CD8-positive, alpha-beta memory T cell (primary cell): ENCODE measurements at places on chromosomes 4 and X. TPM values are rescaled to one million over a fixed set of nuclear protein-coding genes. Genes with fewer than 3 reads are reported as not detected.

Gene NDNF
- 0.13 TPM for total RNA-seq

Gene GALNT7
- 18.0 TPM for total RNA-seq

Gene TMSB15C
- total RNA-seq: 2.1 TPM

Gene HTRA3
- not detected for total RNA-seq

Gene SPANXB1
- total RNA-seq: not detected

Gene F9
- not detected for total RNA-seq

Gene AKAP14
- total RNA-seq: not detected

Gene KLHL4
- total RNA-seq: 0.18 TPM

Gene MGAT4D
- not detected for total RNA-seq

Gene RTL5
- 1.0 TPM for total RNA-seq

DNA sequence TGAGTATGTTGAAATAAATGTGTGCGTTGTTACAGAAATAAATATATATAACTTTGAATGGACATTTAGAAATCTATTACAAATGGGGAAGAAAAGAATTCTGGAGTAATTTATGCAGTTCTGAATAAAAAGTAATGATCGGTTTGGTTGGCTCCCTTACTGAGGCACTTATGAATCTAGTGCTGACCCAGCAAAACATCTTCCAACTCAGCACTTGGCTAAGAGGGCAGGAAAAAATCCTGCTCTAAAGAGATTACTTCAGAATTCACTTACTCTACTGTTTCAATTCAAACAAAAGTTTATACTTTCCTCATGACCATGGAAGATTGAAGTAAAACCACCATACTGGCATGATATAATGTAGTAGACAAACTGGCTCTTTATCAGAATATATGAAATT is 123.9 kb upstream of the RXFP1 start:
- H3K4me1 ChIP-seq: no peaks in the 10 kb centered on the region
- no peaks in the 10 kb centered on the region for H3K27me3 ChIP-seq
- no peak overlapping the region for H3K27ac ChIP-seq

GRCh38 chrX:133414406-133415275 is 648 bp downstream of the GPC4 start:
- H3K4me3 ChIP-seq: no peak overlapping the region
- no peaks in the 10 kb centered on the region for H3K36me3 ChIP-seq
- DNase-seq: no peak
- no peaks in the 10 kb centered on the region for H3K4me1 ChIP-seq

DNA sequence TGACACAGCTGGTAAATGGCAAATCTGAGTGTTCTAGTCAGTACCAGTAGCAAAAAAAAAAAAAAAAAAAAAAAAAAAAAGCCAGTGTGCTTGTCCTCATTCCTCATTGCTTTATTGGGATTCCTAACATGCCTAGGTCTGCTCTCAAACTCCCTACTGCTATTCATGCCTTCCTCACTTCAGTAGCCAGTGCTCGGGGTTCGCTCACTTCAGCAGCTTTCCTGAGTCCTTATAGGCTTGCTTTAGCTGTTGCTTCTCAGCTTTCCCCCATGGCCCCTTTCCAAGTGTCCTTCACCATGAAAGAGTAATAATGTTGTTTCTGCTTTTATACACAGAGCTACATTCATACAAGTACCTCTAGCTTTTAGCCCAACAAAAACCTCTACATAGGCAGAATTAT is 30.8 kb downstream of the SLITRK2 start:
- H3K4me1 ChIP-seq: no peaks in the 10 kb centered on the region
- DNase-seq: no peak
- H3K36me3 ChIP-seq: no peaks in the 10 kb centered on the region
- no peak overlapping the region for H3K27ac ChIP-seq
- no peaks in the 10 kb centered on the region for H3K27me3 ChIP-seq

GRCh38 chr4:65669111-65670019 is 924 bp downstream of the EPHA5 start:
- no peaks in the 10 kb centered on the region for H3K27me3 ChIP-seq
- no peak overlapping the region for H3K27ac ChIP-seq
- H3K4me1 ChIP-seq: no peaks in the 10 kb centered on the region
- no peak overlapping the region for H3K4me3 ChIP-seq
- no peak for DNase-seq

GRCh38 chr4:177229331-177229730 is 80.3 kb upstream of the NEIL3 start:
- DNase-seq: no peak
- no peak overlapping the region for H3K27ac ChIP-seq
- H3K36me3 ChIP-seq: no peaks in the 10 kb centered on the region

DNA sequence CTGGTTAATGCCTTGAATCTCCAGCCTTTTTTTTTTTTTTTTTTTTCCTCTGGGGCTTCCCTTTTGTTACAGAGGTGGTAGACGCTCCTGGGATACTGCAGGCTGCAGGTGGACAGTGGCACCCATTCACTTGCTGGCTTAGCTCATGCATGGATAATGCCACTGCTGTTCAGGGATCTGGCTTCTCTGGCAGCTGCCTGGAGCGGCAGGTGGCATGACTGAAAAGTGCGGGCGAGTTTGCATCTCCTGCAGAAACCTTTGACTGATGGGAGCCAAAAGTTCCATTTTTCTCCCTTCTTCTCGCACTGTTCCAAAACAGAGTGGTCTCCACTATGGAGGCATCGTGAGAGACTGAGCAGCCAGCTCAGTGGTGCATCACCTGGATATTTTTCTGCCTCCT is 5.9 kb upstream of the STIM2 start:
- H3K27ac ChIP-seq: no peak overlapping the region
- peaks cover 25% of the 10 kb centered on the region for H3K4me1 ChIP-seq
- H3K27me3 ChIP-seq: no peaks in the 10 kb centered on the region

GRCh38 chr4:85607624-85608023 is 132.7 kb downstream of the ARHGAP24 start:
- H3K4me1 ChIP-seq: no peaks in the 10 kb centered on the region
- no peak for DNase-seq
- H3K27me3 ChIP-seq: no peaks in the 10 kb centered on the region
- no peak overlapping the region for H3K27ac ChIP-seq
- H3K4me3 ChIP-seq: no peak overlapping the region

DNA sequence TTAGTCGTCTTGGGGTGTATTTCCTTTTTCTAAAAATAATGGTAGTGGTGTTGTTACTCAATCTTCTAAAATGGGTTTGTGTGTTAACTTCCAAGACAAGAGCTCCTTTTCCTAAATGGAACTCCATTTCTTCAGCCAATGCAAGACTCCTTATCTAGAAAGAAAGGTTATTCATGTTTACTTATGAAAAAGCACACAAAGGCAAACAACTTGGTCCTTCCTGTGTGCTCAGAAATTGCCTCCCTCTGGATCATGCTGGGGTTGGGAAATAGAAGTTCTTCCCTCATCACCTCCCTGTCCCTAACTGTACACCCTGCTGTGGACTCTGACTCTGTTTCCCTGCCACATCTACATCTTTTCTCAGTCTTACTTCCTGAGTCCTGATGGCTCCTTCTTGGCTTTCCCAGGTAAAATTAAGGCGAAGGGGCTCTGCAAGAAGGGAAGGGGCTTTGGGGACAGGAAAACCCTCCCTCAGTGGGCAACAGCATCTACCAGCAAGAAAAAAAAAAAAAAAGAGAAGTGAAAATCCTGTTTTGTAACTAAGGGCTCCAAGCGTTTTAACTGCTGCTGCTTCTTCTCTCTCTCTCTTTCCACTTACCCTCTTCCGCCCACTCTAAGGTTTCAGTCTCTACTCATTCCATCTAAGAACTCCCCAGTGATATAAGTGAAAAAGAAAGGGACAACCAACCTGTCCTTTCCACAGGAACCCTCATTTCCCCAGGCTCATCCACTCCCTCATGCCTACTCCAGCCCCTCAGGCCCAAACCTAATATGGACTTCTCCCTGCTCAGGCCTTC is 19.8 kb upstream of the TASL start:
- no peaks in the 10 kb centered on the region for H3K4me1 ChIP-seq
- no peak for DNase-seq
- no peaks in the 10 kb centered on the region for H3K27me3 ChIP-seq
- no peak overlapping the region for H3K27ac ChIP-seq
- H3K4me3 ChIP-seq: no peak overlapping the region
- no peaks in the 10 kb centered on the region for H3K36me3 ChIP-seq

DNA sequence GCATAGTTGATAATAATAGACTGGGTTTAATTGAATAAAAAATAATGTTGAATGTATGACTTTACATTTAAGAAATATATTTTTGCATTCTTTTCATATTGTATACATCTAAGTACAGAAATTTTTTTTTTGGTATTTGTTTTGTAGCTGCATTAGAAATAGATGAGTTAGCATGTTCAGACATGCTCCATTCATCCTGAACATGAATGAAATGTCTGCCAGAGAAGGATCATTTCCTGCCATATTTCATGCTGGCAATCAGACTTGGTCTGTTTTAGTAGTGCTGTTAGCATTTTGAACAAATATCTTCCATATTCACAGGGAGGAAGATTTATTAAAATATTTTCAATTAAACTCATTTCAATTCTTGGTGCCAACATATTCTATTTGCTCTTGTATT is 98.9 kb downstream of the FRMPD4 start:
- H3K27me3 ChIP-seq: no peaks in the 10 kb centered on the region
- no peak overlapping the region for H3K27ac ChIP-seq
- no peak overlapping the region for H3K4me3 ChIP-seq
- no peak for DNase-seq

DNA sequence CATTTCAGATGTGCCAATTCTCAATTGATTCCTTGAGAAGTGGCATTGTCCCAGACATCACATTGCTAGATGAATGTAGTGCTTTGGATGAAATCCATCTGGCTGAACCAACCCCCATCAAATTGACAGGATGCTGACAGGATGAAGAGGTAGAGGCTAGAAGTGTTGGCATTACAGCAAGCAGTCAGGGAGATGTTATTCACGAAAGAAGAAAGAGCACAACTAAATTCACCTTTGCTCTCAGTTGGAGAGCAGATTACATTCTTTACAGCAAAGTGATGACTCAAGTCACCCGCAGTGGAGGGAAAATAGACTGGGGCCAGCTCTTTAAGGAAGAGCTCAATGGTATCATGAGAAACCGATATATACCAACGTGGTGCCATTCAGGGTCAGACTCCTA is 259.6 kb downstream of the C4orf33 start:
- H3K4me1 ChIP-seq: no peaks in the 10 kb centered on the region
- H3K27me3 ChIP-seq: no peaks in the 10 kb centered on the region
- H3K27ac ChIP-seq: no peak overlapping the region
- H3K4me3 ChIP-seq: no peak overlapping the region

GRCh38 chr4:85498068-85498733 is 23.3 kb downstream of the ARHGAP24 start:
- no peak for DNase-seq
- H3K4me3 ChIP-seq: no peak overlapping the region
- H3K4me1 ChIP-seq: no peaks in the 10 kb centered on the region
- no peaks in the 10 kb centered on the region for H3K27me3 ChIP-seq
- H3K36me3 ChIP-seq: no peaks in the 10 kb centered on the region

DNA sequence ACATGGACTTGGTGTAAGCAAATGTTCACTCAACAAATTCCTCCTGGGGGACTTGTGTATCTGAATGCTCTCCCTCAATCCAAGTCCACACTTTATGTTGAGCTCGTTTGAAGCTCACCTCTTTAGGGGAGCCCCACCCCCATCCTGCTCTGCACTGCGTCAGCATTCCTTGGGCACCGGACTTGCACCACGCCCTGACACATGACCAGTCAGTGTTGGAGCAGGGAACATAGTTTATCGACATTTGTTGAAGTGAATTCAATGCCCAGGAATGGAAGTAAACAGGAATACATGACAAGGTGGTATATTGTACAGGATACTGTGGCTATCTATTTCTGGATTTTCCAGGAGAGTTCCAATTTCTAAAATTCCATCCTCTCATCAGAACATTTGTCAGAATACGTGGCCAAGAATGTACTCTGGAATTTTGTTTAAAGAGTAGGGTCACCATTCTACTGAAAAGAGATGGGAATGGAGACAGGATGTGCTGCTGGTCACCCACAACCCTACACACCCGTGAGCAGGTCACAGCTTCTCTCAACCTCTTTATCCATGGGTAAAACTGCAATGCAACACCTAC is 60.0 kb upstream of the LNX1 start:
- no peak overlapping the region for H3K4me3 ChIP-seq
- H3K36me3 ChIP-seq: no peaks in the 10 kb centered on the region
- DNase-seq: no peak
- H3K27me3 ChIP-seq: no peaks in the 10 kb centered on the region
- H3K4me1 ChIP-seq: no peaks in the 10 kb centered on the region
- H3K27ac ChIP-seq: no peak overlapping the region

GRCh38 chrX:117653396-117653795 is 463.2 kb downstream of the KLHL13 start:
- no peak overlapping the region for H3K4me3 ChIP-seq
- no peaks in the 10 kb centered on the region for H3K36me3 ChIP-seq
- no peaks in the 10 kb centered on the region for H3K4me1 ChIP-seq
- no peaks in the 10 kb centered on the region for H3K27me3 ChIP-seq

DNA sequence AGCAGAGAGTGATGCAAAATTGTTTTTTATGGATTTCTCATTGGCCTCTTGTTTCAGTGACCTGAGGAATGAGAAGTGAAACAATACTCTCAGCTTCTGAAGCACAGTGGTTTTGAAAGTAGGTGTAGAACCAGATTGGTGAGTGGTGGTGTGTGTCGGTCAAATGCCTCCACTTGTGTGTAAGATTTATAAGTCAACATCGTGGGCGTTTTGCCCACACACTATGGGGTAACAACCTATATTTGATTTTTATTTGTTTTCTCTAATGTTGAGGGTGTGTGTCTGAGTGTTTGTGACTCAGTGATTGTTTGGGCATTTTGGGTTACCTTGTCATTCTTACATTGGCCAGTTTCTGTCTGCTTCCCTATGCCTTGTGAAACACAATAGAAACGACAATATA is 23.3 kb downstream of the ADGRL3 start:
- H3K27ac ChIP-seq: no peak overlapping the region
- H3K36me3 ChIP-seq: no peaks in the 10 kb centered on the region
- no peak for DNase-seq
- H3K4me3 ChIP-seq: no peak overlapping the region
- H3K4me1 ChIP-seq: no peaks in the 10 kb centered on the region

DNA sequence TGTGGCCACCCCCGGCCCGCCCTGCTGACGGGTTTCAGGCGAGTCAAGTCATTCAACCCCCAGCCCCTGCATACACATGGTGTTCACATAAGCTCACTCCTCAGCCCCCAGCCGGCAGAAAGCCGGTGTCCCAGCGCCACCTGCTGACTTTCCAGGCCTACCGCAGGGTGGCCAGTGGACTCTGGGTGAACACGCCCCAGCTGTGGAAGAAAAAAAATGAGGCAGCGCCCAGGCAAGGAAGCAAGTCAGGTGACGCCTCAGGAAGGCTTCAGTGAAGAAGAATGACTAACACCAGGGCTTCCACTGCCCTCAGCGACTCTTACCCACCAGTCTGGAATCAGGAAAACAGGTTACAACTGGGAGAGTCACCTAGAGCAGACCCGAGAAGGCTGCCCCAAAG is 15.8 kb downstream of the BCAP31 start:
- no peaks in the 10 kb centered on the region for H3K27me3 ChIP-seq
- peaks cover 4% of the 10 kb centered on the region for H3K36me3 ChIP-seq
- H3K27ac ChIP-seq: no peak overlapping the region
- peak; percentile 5 for DNase-seq
- no peak overlapping the region for H3K4me3 ChIP-seq
- H3K4me1 ChIP-seq: no peaks in the 10 kb centered on the region

GRCh38 chr4:183158062-183158461 is 59.0 kb downstream of the WWC2 start:
- H3K27ac ChIP-seq: no peak overlapping the region
- no peaks in the 10 kb centered on the region for H3K4me1 ChIP-seq
- no peaks in the 10 kb centered on the region for H3K36me3 ChIP-seq
- H3K27me3 ChIP-seq: no peaks in the 10 kb centered on the region
- DNase-seq: no peak
